ENCODE measurements at places on chromosomes 2 and 18. TPM values are rescaled to one million over a fixed set of nuclear protein-coding genes. Genes with fewer than 3 reads are reported as not detected.

GRCh38 chr2:28809927-28810326, 707 bp upstream of the SPDYA start:
- no peak for DNase-seq

DNA sequence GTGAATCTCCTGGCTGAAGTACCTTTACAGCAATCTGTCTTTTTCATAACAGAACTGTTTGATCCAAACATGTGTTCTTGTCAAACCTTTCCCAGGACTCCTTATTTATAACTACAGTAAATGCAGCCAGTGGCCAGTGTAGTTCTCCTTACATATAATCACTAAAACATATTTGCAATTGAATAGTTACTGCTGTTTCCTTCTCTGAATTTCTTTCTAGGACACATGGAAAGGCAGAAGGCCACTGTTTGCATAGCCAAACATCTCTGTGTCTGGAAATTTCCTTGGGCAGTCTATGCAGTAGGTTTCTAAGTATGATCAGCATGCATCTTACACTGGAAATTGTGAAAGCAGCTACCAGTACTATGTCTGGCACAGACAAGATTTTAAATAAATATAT, 57.4 kb upstream of the COL3A1 start:
- no peak for DNase-seq

- DNase-seq: no peak
Measured at GRCh38 chr18:76458522-76459311, 36.3 kb downstream of the ZNF516 start.

DNA sequence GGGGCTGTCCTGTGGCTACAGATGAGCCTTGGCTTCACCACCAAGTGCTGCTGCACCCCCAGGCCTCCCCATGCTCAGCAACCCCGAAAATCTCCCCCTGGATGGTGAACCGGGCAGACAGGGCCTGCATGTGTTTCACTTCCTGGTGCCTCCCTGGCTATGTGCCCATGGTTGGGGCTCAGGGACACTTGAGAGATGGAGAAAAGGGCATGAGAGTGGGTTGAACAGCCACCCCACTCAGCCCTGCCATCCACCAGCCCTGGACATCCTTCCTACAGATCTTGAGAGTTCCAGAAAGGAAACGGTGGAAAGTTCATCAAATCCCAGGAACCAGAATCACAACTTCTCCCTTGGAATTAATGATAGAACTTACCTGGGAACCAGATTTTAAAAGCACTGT, 74.7 kb upstream of the TEX51 start:
- DNase-seq: no peak

The UGT1A4 gene
- not detected for total RNA-seq

DNA sequence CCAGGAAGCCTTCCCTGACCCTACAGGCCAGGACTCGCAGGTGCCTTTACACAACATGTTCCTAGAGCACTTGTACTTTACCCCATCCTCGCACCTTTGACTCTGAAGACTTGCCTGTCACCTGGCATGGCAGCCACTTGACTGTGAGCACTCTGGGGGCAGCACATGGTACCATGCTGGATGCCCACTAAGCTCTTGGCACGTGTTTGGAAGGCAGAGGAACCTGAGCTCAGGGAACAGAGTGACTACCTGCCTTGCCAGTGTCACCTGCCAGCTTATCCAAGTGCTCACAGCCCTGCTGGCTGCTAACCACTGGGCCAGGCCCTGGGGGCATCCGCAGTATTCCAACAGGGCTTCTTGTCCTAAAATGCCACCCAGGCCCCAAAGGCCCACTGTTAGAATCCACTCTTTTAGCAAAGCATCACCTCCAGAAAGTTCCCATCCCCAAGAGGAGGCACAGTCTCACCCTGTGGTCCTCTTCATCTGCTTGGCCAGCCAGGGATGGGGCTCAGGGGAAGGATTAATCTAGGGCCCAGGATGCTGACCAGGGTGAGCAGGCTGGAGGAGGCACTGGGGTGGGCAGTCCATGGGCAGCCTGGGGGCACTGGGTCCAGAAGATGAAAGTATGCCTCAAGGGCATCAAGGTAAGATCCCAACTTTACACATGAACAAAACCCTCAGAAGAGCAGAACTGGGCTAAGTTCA, 57.0 kb downstream of the ZBTB7C start:
- DNase-seq: no peak

DNA sequence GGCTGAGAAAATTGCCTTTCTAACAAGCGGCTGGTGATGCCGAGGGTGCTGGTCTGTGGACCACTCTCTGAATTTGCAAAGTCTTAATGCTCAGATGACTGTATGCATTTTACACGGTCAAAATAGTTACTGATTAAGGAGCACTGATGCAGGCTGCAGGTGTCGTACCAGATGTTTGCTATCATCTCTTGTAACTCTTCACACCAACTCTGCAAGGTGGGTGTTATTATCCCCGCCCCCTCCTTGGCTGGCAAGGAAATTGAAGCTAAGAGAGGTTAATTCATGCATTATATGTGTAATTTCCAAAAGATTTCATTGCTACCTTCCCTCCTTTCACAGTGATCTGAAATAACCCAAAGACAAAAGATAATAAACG, 13.0 kb upstream of the LBH start:
- no peak for DNase-seq

The SLC5A7 gene
- 0.11 TPM for total RNA-seq

- DNase-seq: no peak
Measured at GRCh38 chr2:159982842-159983785, 79.3 kb downstream of the PLA2R1 start.

- no peak for DNase-seq
Measured at GRCh38 chr18:54734059-54734458, 94.2 kb upstream of the RAB27B start.
